ENCODE measurements at places on chromosomes 12 and 14.
A peak's percentile ranks its signal among the peaks of the same experiment; 100 is the strongest.

- no peak for DNase-seq
These were observed 2.9 kb upstream of the DHRS2 start for GRCh38 chr14:23633160-23633701.

- no peak for DNase-seq
These were observed 43.3 kb downstream of the AEBP2 start for GRCh38 chr12:19482551-19483109.

- no peak for DNase-seq
These were observed 1.2 kb downstream of the SLC2A13 start for GRCh38 chr12:40104461-40105264.

DNA sequence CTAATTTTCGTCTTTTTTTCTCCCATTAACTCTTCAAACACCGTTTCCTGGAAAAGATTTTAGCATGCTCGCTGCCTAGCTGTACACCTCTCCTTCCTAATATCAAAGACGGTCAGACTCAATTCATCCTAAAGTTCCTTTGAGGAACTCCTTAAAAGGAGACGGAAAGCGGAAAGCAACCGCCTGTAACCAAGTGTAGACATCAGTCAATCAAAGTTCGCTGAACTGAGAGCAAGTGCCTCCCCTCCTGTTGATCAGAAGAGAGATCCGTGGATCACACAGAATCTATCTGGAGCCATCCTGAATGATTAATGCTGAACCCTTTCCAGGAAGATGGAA lies 412 bp upstream of the TEP1 start:
- DNase-seq, result no peak

DNA sequence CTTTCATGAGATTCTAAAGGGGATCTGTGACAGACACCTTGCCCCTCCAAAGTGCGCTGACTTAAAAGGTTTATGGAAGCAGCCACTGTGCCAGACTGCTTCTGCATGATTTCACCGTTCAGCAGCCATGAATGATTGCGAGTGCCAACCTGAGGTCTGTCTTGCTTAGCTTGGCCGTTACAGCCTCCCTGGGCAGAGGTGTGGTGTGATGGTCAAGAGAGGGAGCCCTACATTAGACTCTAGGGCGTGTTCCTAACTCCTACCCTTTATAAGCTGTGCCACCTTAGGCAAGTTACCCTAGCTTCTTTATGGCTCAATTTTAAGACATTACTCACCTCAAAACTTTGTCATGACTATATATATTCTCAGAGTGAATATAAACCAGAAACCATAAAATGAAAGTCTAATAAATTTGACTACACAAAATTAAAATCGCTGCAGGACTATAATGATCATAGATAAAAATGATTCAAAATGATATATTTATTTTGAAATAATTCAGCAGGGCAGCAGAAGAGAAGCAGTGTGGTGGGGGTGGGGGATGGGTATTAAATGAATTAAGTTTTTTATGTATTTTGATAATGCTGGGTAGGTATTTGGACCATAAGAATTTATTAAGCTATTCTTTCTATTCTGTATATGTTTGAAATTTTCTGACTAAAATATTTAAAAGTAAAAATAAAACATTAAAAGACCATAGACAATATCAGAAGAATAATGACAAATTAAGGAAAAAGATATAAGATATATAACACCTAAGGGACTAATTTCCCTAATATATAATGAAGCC lies 47.7 kb upstream of the MBIP start:
- DNase-seq, result no peak

GRCh38 chr14:53929871-53930715 lies 26.5 kb downstream of the BMP4 start:
- DNase-seq, result no peak

GRCh38 chr14:72605096-72605920 lies 288.6 kb downstream of the DPF3 start:
- no peak for DNase-seq

GRCh38 chr14:83827383-83827782 lies 1702.6 kb upstream of the FLRT2 start:
- no peak for DNase-seq

DNA sequence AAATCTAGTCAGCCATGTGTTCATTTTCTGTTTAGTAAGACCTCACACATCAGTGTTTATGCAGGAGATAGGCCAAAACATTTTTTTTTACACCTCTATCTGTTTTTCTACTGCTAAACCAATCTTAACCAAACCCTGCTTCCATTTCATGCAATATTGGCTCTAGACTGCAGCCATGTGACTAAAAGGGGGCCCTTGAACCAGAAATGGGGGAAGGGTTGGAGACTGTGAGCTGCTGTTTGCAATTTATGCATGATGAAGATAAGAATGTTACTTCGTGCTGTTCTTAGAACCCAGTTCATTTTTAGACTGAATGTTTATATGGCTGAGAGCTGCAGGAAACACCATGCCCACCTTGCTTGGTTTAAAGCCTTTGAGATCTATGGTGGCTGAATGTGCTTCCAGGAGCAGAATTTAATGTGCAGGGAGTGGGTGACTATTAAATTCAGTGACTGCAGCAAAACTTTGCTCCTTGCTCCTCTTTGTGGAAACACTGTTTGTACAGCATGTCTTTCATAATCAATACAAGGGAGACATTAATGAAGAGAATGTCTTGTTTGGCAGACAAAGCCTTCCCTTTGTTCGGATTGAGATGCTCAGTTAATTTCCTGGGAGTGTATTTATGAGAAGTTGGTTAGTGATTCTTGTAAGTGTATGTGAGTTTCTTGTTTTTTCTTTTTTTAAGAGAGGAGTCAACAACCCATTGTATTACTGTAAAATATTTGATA lies 53.6 kb downstream of the CHST11 start:
- DNase-seq, result no peak

- no peak for DNase-seq
These were observed 168.1 kb downstream of the AACS start for GRCh38 chr12:125233319-125233718.

DNA sequence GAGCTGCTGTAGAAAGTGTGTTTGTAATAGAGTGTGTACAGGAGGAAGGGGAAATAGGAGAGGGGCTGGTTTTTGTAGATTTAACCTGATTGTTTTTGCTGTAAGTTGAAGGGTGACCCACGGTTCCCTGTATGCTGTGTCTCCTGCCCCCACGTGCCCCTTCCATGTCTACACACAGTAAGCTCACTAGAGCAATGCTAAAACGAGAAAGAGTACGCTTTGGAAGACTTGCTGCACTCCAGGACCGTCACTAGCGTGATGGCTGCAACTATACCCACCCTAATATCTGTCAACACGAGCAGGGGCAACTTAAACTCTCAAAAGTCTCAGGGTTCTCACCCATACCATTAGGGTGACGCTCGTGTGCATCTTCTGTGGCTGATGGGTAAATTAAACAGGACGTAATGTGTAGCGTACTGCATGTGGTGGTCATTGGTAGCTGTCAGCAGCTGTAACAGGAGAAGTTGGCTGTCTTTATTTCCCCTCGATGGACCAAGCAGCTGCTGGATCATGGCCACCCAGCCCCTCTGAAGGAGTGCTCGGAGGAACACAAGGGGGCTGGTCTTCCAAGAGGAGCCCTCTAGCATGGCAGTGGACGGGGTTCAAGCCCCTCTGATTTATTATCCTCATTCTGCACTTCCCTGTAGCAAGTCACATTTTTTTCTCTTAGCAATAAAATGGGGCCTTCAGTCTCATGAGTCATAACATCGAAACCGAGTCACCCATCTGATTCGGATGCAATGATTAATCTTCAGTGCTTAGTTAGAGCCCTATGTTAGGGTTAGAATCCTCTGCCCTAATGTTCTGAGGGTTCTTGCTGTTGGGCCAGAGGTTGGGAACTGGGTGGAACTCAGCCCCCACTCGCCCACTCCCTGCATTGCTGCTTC lies 14.0 kb downstream of the CCND2 start:
- DNase-seq, result no peak

- DNase-seq, result no peak
These were observed 178.2 kb upstream of the HIF1A start for GRCh38 chr14:61516964-61517653.

DNA sequence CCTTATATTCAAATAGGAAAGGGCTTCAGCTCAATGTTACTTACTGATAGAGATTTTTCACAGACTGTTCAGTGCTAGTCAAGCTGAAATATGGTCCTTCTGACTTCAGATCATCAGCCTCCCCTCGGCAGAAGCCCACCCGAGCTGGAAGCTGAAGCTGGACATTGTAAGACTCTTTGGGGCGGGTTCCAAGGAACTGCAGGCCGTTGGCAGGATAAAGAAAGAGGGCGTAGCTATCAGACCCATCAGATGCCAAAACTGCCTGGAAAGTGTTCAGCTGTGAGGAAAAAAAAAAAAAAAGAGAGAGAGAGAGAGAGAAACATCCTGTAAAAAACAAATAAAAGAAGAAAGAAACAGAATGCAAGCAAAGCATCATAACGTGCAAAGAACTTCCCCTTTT lies 8.8 kb downstream of the NID2 start:
- DNase-seq, result peak; percentile 59

DNA sequence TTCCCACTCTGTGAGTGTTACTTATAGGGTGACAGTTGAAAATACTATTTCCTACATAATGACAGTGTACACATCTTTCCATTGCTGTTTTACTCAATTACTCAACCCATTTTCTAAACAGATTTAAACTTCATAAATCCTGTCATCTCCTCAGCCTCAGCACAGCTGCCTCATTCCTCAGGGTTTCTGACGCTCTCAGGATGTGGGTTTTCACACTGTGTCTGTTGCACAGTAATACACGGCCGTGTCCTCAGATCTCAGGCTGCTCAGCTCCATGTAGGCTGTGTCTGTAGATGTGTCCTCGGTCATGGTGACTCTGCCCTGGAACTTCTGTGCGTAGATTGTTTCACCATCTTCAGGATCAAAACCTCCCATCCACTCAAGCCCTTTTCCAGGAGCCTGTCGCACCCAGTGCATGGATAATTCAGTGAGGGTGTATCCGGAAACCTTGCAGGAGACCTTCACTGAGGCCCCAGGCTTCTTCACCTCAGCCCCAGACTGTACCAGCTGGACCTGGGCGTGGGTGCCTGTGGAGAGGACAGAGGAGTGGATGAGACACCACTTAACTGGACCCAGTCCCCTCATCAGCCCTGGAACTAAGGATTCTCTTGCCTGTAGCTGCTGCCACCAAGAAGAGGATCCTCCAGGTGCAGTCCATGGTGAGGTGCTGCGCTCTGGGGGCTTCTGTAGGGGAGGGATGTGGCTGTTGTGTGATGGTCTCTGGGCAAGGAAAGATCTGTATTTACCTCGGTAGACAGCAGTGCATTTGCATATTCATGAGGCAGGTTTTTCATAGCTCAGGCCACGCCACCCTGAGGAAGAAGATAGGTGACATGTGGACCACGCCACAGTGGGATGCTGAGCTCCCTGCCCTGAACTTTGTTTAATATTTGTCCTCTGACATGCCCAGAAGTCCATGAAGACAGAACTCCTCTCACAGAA lies 750.2 kb downstream of the TMEM121 start:
- DNase-seq, result no peak

DNA sequence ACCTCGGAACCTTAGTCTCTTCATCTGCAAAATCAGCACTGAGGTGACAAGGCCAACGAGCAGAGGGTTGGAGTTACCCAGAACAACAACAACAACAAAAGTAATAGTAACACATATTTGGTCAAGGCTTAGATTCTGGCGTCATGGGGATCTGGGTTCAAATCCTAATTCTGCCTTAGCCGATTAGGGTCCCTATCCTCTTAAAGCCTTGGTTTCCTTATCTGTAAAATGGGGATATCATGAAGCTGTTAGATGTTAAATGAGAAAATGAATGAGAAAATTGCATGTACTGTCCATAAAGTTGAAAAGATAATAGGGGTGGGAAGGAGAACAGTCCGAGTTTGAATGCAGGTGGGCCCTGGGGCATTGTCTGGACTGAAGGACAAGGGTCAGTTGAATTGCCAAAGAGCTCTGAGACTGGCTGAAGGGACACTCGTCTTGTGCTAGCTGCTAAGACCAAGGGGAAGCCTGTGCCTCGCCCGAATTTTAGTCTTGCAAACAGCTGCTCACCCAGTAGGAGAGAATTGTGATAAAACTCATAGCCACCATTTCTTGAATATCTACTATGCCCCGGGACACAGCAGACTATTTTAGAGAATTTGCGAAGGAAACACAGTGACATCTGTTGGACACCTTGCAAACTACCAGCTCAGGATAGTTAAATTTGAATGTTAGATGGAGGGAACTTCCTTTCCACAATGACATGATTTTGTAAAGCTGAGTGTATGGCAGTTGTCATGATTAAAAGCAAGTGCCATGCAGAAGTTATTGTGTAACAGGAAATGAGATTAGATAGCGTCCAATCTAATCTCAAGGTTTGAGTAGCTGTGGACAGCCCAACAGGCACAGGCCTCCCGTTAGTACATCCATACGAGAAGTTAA lies 6.8 kb upstream of the HNF1A start:
- peak; percentile 26 for DNase-seq

DNA sequence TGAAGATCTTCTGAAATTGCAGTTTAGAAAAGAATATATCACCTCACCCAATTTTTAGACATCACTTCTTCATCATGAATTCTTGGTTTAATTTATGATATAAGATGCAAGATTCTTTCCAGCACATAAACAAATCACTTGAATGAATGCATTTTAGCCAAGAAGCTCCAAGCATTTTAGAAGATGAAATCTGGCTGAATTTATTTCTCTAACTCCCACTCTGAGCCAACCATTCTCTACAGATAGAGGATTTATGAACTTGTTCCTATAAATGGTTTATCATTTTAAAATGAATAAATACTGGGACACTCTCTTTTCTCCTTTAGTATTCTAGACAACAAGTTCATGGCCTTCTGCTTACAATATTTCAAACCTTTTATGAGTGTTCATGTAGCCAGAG lies 71.7 kb downstream of the GRIP1 start:
- no peak for DNase-seq

GRCh38 chr12:127749416-127749815 lies 517.6 kb upstream of the TMEM132C start:
- no peak for DNase-seq

DNA sequence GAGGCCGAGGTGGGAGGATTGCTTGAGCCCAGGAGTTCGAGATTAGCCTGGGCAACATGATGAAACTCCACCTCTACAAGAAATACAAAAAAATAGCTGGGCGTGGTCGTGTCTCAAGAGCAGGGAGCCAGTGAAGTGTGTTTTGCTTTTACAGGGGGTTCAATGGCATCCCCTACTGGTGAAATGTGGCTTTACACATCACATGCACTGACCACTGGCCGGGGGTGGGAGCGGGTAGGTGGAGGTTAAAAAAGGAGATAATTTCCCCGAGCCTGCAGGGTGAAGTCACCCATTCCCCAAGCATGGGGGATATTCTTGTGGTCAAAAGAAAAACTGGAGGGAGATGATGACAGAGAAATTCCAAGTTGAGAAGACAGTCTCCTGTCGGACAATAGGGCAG lies 63.6 kb upstream of the PWP1 start:
- DNase-seq, result no peak

GRCh38 chr12:2792671-2793500 lies 1.9 kb upstream of the FKBP4 start:
- DNase-seq, result no peak

DNA sequence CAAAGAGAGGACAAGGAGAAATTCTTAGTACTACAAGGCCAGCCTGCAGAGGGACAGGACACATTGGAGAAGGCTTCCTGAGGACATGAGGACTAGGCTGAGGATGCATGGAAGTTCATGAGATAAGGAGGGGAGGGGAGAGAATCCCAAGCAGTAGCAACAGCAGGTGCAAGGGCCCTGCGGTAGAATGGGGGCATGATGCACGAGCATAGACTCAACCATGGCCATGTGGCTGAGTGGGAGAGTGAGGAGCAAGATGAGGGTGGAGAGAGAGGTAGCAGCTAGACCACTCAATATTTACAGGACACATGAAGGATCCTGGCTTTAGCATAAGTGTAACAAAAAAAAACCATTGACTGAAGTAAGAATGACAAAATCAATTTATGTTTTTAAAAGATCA lies 128.1 kb downstream of the PPM1H start:
- no peak for DNase-seq

GRCh38 chr12:65791400-65791799 lies 32.9 kb upstream of the HMGA2 start:
- no peak for DNase-seq
